ENCODE measurements at places on chromosomes 13 and 19. TPM values are rescaled to one million over a fixed set of nuclear protein-coding genes. Genes with fewer than 3 reads are reported as not detected.

GRCh38 chr19:50268501-50268900, 60.7 kb downstream of the KCNC3 start:
- no peak for DNase-seq

DNA sequence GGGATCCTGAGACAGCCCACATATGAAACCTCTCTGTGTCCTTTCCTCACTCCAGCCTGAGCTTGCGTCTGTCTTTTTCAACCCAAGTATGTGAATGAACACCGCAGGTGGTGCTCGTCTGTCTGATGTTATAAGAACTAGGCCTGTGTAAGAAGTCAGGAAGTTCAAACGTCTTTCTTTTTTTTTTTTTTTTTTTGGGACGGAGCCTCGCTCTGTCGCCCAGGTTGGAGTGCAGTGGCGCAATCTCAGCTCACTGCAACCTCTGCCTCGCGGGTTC, 92.3 kb downstream of the ANKRD10 start:
- no peak for DNase-seq

GRCh38 chr13:62524061-62524460, 1108.4 kb upstream of the PCDH20 start:
- DNase-seq = no peak

DNA sequence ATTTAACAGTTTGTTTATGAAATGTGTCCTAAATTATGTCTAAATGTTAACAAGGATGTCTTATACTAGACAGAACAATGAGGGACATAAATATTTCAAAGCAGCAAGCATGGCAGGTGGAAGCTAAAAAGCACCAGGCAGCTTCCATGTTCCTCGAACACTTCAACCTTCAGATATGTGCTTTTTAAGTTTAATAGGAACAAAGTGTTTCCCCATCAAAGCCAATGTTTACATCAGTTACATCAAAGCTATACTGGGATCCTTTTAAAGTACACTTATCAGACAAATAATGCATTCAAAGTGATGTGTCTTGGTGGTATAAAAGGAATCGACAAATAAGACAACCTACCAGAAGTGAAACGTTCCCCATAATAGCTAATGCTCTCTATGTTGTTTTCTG, 2841.1 kb upstream of the PCDH20 start:
- no peak for DNase-seq

The TNNI3 gene
- total RNA-seq = 0.62 TPM

The ACOD1 gene
- total RNA-seq = not detected

GRCh38 chr19:10260141-10260584, 8.1 kb downstream of the MRPL4 start:
- DNase-seq = no peak

DNA sequence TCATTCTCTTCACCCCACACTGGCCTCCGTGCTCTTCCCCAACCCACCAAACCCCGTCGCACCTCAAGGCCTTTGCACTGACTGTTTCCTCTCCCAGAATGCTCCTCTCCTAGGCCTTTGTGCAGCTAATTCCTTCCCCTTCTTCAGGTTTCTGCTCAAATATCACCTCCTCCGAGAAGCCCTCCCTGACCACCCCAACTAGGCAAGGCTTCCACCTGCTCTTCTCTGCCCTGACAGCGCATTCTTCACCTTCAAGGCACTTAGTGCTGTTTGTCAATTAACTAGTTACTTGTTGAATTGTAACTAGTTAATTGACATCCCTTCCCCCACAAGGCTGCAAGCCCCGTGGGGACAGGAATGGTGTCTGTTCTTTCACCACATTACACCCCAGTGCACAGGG, 7.8 kb upstream of the NCCRP1 start:
- no peak for DNase-seq
